Activated T-cell treated with anti-CD3 and anti-CD28 coated beads, Interleukin-2, amount 50 U/mL, for 72 hours (primary cell): ENCODE measurements at places on chromosomes 11 and 22.

DNA sequence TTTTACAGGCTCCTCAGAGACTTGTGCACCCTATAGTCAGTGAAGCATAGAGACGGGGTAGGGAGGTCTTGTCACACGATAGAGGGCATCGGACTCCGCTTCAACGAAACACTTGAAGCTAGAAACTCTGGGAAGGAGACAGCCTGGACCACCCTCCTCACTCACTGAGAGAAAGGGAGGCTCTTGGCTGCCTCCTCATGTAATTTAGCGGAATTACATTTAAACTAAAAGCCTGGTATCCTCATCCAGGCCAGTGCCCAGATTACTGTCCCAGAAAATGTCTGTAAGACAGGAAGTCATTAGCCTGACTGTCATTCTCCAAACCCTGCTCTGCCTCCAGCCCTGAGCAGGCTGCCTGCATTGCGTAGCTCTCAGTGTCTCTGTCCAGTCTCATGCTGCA lies 36.0 kb downstream of the TTLL1 start:
- DNase-seq = no peak

DNA sequence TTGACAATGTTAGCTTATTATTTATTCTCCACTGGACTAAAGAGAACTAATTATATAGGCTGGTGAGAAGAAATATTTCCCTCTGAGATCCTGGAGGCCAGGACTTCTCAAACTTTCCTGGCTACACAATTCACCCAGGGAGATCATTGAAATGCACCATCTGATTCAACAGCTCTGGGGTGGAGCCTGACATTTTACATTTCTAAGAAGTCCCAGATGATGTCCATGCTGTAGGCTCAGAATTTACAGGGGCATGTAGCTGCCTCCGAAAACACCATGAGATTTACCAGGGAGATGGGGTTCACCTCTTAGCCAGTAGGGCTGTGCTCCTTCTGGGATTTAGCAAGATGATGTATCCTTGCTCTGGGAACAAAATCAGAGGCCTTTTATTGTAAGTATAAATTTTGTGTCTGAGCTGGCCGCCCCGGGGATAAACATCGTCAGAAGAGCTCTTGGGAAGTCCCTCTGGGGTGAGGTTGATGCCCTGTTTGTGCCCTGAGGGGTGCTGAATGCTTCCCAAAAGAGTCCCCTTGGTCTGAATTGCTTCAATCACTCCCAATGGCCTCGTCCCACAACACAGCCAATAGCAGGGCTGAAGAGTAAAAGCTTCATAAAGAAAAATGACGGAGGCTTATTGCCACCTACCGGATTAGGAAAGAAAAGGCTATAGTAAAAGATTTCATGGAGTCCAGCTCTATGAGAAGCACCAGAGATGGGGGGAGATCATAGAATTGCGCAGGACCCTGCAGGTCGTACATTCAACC lies 33.4 kb upstream of the API5 start:
- DNase-seq = no peak

GRCh38 chr22:19810381-19811201 lies 44.1 kb downstream of the GNB1L start:
- DNase-seq = no peak

GRCh38 chr22:45271667-45272201 lies 13.0 kb upstream of the UPK3A start:
- DNase-seq = no peak

DNA sequence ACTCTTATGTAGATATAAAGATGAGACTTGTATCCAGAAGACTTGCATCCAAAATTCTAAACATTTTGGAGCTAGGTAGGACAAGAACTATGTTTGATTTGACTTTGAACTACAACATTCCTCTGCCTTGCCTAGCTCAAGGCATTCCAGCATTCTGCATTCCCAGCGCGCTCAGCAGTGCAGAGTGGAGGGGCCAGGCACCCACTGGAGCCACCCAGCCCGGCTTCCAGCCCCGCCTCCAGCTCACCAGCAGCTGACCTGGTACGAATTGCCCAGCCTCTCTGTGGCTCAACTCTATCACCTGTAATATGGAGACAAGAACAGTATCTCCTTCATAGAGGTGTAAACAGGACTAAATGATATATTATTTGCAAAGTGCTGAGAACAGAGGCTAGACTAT lies 28.8 kb downstream of the PRDM10 start:
- no peak for DNase-seq

DNA sequence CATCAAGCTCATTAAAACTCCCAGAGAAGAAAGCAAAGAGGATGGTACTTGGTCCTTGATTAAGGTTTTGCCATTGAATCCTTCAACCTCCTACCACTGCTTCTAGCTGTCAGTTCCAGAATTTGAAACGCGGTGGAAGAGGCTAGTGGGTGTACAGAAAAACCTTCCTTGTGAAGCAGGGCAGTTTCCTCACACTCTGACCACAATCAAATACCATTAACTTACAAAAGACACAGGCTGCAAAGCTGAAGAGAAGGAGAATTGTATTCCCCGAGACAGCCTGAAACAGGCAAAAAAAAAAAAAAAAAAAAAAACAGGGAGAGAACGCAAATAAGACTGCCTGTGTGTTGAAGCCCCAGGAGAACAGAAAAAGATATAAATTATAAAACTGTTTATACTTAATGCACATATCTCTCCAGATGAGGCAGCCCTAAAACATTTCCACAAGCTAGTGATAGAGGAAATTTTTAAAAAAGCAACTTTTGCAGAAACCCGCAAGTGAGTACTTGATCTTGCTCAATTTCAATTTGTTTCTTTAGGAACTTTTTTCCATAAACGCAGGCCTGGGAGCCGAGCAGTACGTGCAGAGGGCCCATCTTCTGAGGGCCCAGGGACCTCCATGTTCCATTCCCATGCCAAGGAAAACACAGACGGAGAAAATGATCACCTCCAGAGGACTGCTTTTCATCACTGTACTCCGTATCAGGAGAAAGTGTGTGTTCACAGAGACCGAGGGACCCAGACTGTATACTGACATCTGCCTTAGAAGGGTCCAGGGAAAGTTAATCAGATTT lies 218.7 kb upstream of the BLID start:
- DNase-seq = no peak

DNA sequence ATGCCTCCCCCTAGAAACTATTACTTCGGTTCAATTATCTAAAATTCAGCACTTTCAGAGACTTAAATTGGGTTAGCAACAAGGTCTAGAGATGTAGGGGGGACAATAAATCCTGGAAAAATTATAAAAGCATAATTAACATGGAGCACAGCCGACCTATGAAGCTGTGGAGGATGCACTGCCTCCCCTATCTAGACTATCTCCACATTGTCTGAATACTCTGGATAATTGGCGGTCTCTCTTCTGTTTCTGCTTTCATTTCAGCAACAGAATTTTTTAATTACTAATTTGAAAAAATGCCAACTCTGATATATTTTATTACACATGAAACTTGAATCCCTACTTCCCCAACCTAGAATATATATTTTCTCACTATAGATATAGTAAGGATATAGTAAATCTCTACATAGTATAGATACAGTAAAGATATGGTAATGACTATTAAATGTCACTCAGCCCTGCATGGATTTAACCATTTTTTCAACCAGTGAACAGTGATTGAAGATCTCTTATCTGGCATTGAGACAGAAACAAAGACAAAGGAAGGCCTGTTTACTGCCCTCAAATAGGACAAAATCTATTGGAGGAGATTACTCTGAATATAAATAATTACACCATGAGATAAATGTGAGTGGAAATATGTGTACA lies 157.6 kb downstream of the BLID start:
- DNase-seq = no peak

GRCh38 chr22:41823797-41824196 lies 9.1 kb upstream of the SREBF2 start:
- DNase-seq = no peak

DNA sequence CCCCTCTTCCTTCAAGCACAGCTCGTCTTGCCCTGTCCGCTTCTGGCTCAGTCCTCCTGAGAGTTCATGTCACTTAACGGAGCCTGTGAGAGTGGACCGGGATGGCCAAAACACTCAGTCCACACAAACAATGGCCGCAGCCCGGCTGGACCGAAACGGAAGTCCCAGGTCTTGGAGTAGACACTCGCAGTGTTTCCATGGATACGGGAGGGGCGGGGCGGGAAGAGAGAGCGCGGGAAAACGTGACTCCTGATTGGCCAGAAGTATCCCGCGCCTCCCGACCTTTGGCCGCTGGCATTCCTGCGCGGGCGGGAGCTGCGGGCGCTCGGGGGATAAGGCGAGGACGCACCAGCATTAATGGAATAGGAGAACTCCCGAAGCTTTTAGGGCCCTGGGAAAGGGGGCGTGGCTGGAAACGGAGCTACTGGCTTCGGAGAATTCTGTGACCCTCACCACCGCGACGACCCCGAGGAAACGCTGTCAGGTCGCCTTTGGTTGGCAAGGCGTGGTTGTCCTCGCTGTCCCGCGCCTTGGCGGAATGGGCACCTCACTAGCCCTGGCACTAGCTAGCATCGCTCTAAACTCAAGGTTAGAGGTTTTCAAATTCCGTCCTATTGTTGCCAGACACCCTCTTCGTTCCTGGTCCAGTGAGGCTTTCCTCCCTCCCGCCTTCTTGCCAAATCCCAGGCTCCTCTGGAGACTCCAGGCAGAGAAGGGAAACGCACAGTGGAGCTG lies at the start of the genes NLRP14 and ZNF214:
NLRP14 (plus strand) TSS at position 297 of the 735 bp plus-strand sequence. CDS start 18,108 bp downstream, outside the sequence.
ZNF214 (minus strand) TSS at position 164 of the 735 bp plus-strand sequence. CDS start 17,511 bp downstream, outside the sequence.
- DNase-seq = no peak

GRCh38 chr11:7098235-7098832 lies 9.5 kb downstream of the RBMXL2 start:
- DNase-seq = peak; percentile 14

DNA sequence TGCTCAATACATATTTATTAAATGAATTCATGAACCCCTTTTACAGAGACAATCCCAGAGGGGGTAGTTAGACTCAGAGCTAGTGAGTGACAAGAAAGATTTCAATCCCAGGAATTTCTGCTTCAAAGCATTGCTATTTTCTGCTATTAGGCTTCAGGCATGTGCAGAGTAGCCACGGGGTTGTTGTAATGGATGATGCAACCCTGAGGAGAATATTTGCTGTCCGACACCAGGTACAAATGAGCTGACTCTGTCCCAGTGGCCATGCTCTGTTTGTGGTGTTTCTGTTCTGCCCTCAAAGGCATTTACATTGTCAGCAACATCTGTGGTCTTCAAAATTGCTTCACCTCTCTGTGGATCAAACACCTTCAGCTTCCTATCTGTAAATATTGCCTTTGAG lies 102.6 kb downstream of the CSNK2A3 start:
- DNase-seq = no peak

- DNase-seq = no peak
Observed at GRCh38 chr11:18804199-18804999, 12.8 kb upstream of the PTPN5 start.

DNA sequence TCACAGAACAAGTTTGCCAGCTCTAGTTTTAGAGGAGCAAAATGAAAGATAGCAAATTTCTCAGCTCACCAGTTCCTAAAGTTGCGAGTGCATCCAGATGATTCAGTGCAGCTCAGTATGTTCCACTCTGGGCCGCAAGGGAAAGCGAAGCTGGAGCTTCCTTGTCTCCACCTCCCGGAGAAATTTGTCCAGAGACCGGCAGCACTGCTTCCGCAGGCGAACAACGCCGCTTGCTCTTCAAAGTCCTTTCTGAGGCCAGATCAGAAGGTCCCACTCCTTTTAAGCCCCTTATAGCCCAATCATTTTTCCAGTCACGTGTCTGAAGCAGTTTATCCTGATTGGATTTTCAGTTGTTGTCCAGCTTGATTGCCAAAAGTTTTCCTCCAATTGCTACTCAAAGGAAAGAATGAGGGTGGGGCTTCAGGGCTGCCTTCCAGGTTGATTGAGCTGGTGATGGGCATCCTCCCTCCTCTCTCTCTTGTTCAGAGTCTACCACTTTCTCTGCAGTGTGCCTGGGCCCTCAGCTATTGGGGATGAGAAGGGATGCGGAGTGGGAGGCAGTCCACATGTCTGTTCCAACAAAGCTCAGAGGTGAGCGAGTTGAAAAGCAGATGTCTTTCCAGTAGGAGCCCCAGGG lies at the start of gene ZNF280A:
ZNF280A (minus strand) TSS at position 251 of the 637 bp plus-strand sequence. CDS start 4,640 bp downstream, outside the sequence.
- no peak for DNase-seq

- peak; percentile 49 for DNase-seq
Observed at GRCh38 chr11:86116386-86116726, 47.5 kb upstream of the PICALM start.

- DNase-seq = no peak
Observed at GRCh38 chr11:23496340-23496739, 636.1 kb upstream of the CCDC179 start.

- no peak for DNase-seq
Observed at GRCh38 chr11:43930868-43931716, 11.3 kb upstream of the C11orf96 start.

- DNase-seq = no peak
Observed at GRCh38 chr11:30911247-30911646, 325.1 kb upstream of the MPPED2 start.

DNA sequence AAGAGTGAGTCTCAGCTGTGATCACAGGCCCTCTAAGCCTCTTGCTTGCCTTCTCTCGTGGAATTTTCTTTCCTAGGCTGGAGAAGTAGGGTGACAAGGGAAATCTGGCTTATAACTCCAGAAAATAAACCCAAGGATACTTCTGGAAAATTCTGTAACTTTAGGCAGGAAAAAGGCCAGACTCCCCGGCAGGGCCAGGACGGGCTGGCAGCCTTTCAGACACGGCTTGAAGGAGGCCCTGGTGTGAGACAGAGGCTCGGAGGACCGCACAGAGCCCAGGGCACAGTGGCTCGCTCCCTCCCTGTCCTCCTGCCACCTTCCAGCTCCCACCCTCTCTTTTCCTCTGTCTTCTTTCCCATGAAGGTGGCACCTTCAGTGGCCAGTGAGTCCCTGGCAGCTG lies 19.1 kb downstream of the RPUSD4 start:
- DNase-seq = no peak

GRCh38 chr11:17707830-17708229 lies 11.5 kb upstream of the MYOD1 start:
- DNase-seq = no peak

DNA sequence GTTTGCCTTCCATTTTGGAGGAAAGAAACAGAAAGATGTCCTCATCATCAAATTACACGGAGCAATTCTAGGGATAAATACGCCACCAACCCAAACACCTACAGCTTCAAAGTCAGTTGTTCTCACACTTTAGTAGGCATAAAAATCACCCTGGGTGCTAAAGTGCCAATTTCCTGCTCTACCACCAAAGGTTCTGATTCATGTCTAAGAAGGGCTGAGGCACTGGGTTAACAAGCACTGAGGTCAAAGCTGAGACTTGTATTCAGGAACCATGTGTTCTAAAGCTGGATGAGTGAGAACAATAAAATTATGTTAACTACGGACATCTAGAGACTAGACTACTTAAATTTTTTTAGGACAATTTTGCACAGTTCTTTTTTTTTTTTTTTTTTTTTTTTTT lies 127.6 kb downstream of the MPPED2 start:
- no peak for DNase-seq
